ENCODE measurements at places on chromosomes 7 and 10.

DNA sequence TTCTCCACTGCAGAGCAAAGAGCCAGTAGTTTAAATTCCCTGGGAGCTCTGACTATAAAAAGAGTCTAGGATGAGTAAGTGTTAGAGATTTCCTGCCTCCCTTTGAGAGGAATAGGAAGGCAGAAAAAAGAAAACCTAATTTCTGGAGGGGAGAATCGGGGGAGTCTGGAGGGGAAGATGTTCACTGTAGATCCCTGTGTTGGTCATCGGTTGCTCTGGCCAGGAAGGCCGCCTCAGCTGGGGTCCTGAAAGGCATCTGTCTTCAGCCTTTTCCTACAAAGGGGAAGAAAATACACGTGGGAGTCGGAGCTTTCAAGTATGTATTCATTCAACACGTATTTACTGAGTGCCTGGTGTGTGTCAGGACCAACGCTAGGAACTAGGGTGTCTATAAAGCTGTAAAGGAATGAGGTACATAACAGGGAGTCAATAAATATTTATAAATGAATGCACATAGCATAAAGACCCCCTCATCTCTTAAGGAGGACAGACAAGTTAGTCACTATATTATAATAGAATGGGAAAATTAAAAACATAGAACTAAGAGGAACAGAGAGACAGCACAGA is 101.1 kb downstream of the ICA1 start:
- no peak for DNase-seq

DNA sequence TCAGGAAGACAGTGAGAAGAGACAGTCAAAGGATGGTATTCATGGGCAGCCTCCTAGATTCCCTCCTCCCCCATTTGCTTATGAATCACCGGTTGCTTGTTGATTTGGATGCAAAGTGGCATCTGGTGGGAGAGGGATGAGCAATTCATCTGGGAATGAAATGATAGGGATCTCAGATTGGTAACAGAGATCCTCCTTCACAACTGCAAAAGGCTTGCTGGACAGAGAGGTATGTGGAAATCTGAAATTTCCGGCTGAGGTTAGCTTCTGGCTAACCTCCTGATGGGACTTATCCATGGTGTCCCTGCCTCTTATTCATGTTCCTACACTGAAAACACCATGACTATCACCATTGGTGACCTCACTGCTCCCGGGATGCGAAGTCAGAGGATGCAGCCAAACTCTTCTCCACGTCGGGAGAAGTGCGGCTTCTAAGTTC is 48.4 kb upstream of the PODXL start:
- no peak for DNase-seq

DNA sequence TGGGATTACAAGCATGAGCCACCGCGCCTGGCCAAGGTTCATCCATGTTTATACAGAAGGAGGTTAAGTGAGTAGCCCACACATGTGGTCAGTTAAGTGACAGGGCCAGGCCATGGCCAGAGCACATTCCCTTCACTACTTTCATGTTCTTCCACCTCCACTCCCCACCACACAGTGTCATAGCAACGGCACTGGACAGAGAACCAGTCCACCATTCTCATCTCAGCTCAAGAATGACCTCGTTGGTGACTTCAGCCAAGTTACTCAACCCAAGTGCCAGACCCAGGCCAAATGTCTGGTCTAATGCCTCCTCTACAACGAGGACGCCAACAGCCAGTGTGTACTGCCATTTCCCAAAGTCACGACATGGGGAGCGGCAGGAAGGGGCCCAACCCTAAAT is 62.4 kb downstream of the INHBA start:
- DNase-seq, result no peak

GRCh38 chr7:30899630-30900029 is 12.0 kb upstream of the AQP1 start:
- no peak for DNase-seq

DNA sequence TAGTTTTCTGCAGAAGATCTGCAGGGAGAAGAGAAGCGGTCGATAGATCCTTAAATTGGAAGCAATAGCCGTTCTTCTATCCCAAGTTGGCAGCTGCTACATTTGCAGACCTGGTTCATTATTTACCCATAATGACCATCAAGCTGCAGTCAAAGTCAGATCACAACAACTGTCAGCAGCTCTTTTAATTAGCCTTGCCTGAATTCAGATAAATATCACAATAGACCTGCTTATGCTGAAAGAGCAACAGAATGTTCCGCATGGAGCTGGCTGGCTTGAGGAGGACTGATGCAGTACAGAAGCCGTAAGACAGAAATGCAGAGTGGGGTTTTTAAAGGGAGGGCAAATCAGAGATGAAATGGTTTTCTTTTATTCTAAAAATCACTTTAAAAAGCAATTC is 109.4 kb downstream of the HIBADH start:
- no peak for DNase-seq

- no peak for DNase-seq
Measured at GRCh38 chr10:12194752-12195271, 879 bp downstream of the NUDT5 start.

DNA sequence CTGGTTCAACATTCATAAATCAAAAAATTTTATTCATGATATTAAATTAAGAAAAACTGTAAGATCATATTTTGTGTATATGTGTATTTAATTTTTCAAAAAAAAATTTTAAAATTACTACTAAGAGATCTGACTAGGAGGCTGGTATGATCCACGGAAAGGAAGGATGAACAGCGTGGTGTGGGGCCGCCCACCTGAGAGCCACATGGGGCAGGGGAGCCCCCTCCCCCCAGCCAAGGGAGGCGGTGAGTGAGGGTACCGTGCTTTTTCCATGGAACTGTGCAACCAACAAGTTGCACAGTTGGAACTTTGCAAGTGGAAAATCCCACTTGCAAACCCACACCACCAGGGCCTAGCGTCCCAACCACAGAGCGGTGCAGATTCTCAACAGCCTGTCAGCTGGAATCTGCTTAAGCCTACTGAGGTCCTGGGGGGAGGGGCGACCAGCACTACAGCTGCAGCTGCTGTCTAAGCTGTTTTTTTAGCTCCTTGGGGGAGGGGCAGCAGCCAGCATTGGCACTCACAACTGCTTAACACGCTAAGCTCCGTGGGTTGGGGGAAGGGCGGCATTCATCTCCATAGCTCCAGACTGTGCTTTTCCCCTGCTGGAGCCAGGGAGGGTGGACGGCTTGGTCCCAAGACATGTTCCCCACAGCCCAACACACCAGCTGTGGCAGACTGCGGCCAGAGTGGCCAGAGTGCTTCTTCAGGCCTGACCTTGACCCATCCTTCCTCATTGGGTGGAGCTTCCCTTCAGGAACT is 94.2 kb upstream of the IGFBP3 start:
- DNase-seq, result no peak

- no peak for DNase-seq
Measured at GRCh38 chr10:61098966-61099365, 155.0 kb upstream of the RHOBTB1 start.

GRCh38 chr7:65269150-65269856 is 104.4 kb upstream of the ZNF92 start:
- DNase-seq, result peak; percentile 53

DNA sequence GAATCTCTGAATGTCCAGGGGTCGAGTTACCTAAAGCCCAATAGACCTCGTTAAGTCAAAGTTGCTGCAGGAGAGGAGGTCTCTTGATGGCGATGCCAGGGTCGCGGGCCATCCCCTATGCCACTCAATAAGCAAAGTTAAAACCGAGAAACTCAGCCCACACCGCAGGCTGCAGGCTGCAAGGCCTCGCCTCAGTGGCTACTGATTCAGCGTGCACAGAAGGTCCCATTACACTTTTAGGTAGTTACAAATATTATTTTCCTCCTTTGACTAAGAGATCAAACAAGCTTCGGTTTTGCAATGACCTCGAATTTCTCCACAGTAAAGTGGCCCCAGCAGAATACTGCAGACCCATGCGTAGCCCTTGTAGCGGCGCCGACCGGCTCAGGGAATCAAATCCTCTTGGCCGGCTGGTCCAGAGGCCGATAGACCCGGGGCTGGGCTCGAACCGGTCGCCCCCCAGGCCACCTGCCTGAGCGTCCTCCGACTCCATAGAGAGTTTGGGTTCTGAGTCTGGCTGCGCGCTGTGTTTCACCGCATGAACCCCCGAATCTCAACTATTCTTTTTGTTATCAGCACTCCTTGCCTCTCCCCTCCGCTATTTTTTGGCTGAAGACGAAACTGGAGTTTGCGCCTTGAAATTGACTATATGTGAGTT is 2.3 kb downstream of the C1QL3 start:
- no peak for DNase-seq

GRCh38 chr10:69640196-69640980 is 10.3 kb downstream of the FAM241B start:
- DNase-seq, result no peak

GRCh38 chr7:24974026-24974832 is 5.7 kb downstream of the OSBPL3 start:
- DNase-seq, result no peak

- DNase-seq, result peak; percentile 9
Measured at GRCh38 chr7:105932835-105933477, 30.1 kb upstream of the CDHR3 start.

GRCh38 chr10:13885238-13885990 is 298.6 kb downstream of the PRPF18 start:
- no peak for DNase-seq

DNA sequence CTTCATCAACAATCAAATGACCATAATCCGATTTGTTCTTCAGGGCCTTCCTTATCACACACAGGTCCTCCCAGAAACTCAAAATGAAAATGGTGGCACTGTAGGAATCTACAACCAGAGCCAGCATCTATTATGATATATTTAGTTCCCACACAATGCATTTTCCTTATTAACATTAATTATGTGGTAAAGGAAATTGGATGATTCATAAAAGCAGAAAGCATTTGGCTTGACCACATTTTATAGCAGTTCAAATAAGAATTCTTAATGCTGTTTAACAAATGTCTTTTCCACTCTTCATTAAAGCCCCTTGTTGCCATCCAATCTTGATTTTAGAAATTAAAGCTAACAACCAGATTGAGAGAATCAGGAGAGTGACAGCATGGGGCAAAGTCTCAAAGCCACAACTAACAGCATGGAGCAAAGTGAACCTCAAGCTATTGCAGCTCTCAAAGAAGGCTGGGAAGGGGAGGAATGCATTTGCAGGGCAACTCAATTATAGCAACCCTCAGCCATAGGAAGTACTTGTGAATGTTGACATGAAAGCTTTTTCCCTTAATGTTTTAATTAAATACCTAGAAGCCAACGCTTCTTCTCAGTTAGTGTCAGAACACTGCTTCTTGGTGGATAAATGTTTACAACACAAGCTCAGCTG is 549.1 kb downstream of the NXPH1 start:
- no peak for DNase-seq

GRCh38 chr10:99123851-99124250 is 111.8 kb downstream of the HPSE2 start:
- DNase-seq, result no peak

DNA sequence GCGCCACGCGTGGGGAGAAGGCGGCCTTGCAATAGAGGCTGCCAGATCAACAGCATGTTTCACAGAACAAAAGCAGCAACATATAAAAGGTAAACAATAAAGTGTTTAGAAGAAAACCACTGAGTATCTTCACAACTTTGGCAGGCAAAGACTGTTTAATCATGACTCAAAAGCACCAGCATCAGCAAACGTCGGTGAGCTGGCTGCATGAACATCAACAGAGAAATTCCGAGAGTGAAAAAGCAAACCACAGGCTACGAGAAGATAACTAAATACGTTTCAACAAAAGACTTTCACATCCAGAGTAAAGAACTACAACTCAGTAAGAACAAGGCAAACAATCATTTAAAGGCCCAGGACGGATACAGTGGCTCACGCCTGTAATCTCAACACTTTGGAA is 172.0 kb downstream of the MAD1L1 start:
- no peak for DNase-seq

DNA sequence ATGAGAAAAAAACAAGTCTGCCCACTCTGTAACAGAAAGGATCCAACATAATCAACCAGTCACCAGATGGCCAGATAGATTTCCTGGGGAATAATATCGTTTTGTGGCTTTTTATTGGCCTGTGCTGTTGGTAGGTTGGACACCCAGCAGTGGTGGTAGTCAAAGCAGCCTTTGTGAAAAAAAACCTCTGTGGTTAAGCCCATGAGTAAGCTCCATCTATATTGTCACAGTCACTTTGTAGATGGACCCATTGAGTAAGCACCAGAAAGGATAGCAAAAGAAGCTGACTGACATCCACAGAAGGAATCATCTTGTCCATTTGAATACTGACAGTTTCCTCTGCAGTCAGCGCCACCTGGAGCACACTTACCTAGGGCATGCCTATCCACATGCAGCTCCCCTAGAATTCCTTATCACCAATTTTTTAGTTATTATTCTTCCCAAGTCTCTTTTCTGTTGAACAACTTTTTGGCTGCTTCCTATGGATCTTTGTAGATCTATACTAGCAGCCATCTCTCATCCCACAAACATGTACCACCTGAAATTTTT is 96.9 kb downstream of the IQUB start:
- DNase-seq, result no peak

DNA sequence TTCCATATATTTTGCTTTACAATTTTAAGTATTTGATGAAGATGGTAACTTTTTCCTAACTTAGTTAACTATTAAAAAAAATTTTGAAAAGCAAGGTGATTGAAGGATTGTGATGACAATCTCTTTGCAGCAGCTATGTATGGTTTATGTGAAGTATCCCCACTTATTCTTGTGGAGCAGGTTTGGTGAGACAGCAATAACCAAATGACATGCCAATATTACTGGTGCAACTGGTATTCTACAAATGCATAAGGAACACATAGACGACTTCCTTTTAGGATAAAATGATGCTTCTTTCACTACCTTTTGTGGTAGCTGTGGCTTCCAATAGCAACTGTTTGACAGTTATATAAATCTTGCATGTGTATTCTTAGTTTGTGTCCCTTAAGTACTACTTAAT is 465.3 kb downstream of the PLXDC2 start:
- DNase-seq, result no peak

DNA sequence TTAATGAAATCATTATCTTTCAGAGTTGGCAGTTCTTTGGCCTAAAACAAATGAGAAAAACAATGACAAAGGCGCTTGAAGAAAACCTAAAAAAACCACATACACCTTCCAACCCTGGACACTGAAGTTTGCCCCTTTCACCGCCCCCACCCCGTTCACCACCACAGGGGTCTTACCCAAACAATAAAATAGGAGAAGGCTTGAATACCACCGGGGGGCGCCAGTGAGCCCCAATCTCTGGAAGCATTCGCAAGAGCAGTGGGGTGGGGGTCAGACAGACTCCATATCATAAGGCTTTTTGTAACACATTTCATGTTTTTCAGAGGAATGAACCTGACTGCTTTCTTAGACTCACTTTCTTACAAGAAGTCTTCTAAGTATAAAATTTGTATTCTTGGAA is 163.6 kb downstream of the PIP4K2A start:
- no peak for DNase-seq

GRCh38 chr10:8967061-8967460 is 912.6 kb downstream of the GATA3 start:
- no peak for DNase-seq

- no peak for DNase-seq
Measured at GRCh38 chr10:860519-860918, 71.0 kb downstream of the LARP4B start.

Measured in NCI-H2227 treated with DMSO at 0.1 percent for 48 hours (cell line).